CD4-positive, alpha-beta T cell treated with Interleukin-10 for 1 hour (primary cell): ENCODE measurements at places on chromosomes 4 and X.

- no peak for DNase-seq
Measured at GRCh38 chr4:33724685-33725084, 2519.6 kb downstream of the ARAP2 start.

GRCh38 chr4:30743897-30744296 lies 23.7 kb downstream of the PCDH7 start:
- no peak for DNase-seq

DNA sequence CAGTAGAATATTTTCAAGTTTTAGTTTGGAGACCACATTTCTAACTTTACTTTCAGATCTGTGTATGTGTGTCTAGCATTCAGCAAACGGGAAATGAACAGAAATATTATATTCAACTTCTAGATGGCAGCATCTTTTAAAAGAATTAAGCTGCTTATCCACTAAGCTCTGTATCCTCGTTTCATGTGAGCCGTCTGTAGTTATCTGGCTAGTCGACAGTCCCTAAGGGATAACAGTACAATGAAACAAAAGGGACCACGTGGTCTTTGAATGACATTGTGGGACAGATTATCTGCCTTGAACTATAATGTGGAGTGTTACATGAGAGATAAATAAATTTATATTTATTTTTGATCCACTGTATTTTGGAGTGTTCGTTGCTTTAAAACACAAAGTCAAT lies 35.8 kb upstream of the PRSS12 start:
- DNase-seq = no peak

GRCh38 chr4:154036856-154037255 lies 248.0 kb upstream of the SFRP2 start:
- DNase-seq = no peak

DNA sequence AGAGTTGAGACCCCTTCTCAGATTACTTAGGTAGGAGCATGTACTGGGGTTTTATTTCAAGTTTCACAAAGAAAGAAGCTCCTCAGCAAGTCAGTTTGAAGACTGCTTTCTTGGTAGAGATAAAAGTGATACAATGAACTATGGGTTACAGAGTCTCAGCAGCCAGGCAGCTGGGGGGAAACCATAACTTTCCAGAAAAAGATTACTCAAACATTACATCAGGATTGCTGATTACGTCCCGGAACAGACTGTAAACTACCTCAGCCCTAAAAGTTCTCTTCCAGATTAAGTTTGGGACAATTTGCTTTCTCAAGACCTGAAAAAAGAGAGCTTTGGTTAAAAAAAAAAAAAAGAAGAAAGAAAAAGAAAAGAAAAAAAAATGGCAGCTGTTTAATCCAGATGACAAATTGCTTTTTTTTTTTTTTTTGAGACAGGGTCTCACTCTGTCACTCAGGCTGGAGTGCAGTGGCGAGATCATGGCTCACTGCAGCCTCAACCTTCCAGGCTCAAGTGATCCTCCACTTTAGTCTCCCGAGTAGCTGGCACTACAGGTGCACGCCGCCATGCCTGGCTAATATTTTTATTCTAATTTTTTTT lies 16.6 kb downstream of the SAT1 start:
- no peak for DNase-seq

DNA sequence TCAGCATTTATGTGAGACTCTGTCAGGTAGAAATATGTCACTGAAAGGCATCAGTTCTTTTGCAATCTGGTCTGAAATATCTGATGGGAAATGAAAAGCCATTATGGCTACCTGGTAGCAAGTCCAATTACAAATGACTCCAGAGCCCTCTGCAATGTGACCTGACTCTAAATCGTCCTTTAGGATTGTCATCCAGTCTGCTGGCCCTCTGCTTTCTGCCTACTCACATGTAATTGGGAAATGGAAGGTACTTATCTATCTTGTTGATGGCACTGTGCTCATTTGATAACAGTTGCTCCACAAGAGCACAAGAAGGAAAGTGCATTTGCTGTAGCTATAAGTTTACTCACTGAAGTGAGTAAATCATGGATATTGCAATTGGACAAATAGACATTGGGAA lies 799.8 kb downstream of the RAPGEF2 start:
- no peak for DNase-seq

DNA sequence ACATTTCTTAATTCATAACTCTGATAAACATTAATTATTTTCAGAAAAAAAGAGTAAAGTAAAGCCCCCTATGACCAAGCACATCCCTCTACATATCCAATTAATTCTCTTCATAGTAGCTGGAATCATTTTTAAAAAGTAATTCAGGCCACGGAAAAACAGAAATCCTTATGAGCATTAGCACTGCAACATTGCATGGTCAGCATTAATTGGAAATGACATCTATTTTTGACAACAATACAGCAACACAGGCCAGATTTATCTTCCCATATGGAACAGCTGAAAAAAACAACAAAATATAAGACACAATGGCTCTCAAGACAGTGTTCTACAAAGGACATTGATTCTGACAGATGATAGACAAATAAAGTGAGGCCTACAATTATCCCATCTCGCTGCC lies 236.6 kb downstream of the TMA16 start:
- no peak for DNase-seq

- no peak for DNase-seq
Measured at GRCh38 chrX:113868711-113869110, 715.2 kb upstream of the HTR2C start.

- DNase-seq = no peak
Measured at GRCh38 chrX:111881715-111882114, 5.7 kb downstream of the TRPC5OS start.
